G401 (cell line): ENCODE measurements at places on chromosomes 5 and 9.

GRCh38 chr5:139022528-139022927, 147.4 kb upstream of the LRRTM2 start:
- no peak for DNase-seq

DNA sequence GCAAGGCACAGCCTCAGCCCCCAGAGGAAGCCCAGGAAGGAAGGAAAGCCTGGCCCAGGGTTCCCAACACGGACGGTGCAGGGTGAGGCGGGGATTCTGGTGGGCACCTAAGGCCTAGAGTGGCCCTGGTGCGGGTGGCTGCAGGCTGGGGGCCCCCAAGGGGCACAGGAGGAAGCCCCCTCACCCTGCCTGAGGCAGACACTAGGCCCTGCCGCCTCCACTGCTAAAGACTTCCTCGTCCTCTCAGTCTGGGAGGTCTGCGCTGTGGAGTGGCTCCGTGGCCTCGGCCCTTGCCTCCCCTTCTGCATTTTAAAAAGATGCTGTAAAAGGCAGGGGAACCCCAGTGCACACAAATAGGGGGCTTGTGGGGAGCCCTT, 3.4 kb downstream of the SLC9A3 start:
- DNase-seq = no peak

GRCh38 chr9:21679432-21679831, 123.0 kb upstream of the MTAP start:
- DNase-seq = no peak

GRCh38 chr5:109196087-109196822, 213.5 kb downstream of the PJA2 start:
- no peak for DNase-seq

DNA sequence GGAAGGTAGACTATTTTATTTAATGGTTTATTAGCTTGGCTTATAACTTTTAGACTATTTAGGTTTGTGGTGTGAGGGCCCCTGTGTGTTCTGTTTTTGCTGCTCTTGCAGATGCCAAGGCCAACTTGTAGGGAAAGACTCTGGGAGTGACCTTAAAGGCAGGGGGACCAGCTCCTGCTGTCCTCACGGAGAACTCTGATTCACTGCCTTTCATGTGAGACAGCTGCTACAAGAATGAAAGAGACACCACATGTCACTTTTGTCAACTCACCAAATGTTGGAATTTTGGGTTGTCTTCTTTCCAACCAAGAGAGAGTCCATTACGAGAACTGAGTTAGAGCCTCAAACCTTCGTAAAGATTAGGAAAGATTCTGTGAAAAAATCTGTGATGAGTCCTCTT, 258.3 kb upstream of the ADAMTSL1 start:
- peak; percentile 50 for DNase-seq
